ENCODE measurements at places on chromosomes 2 and 18. TPM values are rescaled to one million over a fixed set of nuclear protein-coding genes. Genes with fewer than 3 reads are reported as not detected.

Gene IAH1
- total RNA-seq: 32.4 TPM

GRCh38 chr2:108575132-108575966 is 41.1 kb downstream of the LIMS1 start:
- DNase-seq: no peak

DNA sequence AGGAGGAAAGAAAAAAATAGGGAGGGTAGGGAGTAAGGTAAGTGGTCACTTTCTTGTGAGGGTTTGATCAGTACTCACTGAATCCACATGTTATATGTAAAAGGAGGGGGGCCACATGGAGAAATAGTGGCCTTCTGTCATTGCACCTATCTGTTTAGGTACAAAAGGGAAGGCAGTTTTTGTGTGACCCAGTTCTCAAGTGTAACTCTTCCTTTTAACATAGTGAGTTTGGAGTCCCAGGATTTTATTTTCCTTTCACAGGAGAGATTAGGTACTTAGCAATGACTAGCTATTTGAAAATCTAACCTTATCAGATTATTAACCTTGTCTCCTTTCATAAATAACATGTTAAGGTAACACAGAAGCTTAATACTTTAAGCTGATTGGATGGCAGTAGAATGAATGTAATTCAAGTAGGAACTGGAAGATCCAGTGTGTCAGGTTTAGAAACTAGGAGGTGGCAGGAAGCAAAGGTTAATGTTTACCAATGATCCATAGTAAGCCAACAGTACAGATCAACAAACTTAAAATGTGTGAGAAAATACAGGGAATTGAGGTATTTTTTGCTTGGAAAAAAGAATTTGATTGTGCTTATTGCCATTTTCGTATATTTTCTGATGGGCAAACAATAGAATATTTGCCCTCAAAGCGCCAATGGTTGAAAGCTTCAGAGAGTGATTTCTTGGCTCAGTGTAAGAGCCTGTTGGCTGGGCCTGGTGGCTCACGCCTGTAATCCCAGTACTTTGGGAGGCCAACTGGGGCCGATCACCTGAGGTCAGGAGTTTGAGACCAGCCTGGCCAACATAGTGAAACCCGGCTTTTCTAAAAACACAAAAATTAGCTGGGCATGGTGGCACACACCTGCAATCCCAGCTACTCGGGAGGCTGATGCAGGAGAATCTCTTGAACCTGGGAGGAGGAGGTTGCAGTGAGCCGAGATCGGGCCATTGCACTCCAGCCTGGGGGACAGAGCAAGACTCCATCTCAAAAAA is 11.3 kb downstream of the HNMT start:
- DNase-seq: no peak

GRCh38 chr2:81195774-81196382 is 891.3 kb upstream of the LRRTM1 start:
- DNase-seq: no peak

- DNase-seq: no peak
These were observed 31.5 kb upstream of the INSIG2 start for GRCh38 chr2:118056801-118057200.

- no peak for DNase-seq
These were observed 5.6 kb downstream of the CROCC2 start for GRCh38 chr2:240911641-240912265.

GRCh38 chr18:23738151-23738550 is 48.9 kb downstream of the LAMA3 start:
- DNase-seq: no peak

DNA sequence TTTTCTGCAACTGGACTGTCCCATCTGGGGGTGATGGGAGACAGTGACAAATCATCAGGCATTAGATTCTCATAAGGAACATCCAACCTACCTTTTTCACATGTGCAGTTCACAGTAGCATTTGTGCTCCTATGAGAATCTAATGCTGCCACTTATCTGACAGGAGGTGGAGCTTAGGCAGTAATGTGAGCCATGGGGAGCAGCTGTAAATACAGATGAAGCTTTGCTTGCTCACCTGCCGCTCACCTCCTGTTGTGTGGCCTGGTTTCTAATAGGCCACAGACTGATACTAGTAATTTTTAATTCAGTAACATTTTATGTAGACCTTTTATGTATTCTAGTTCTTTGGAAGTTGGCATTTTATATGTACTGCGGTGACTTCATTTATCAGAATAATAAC is 180.1 kb upstream of the SPOPL start:
- no peak for DNase-seq

DNA sequence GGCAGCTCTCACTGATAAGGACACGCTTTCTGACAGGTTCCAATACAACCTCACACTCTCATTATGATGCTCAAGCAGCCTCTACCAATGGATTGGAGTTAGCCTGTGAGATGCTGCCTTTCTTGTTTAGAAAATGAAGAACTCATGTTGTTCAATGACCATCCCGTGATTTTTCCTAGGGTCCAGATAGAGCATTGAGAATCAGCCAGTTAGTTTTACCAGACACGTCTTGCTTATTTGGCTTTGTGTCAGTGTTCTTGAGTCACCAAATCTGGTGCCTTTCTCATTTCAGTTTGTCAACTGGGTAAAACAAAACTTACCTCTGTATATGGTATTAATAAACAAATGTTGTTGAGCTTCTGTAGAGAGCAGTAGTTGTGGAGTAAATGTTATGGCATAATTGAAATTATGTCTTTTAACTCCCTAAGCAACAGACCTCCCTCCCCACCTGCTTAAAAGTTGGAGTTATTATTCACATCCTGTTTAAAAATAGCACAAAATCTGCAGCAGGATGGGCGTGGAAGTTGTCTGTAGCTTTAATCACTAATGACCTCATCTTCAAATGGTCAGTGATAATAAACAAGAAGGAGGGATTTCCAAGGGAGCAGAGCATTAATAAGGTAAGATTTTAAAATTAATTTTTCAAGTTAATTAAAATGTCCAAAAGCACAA is 167.3 kb downstream of the HRH4 start:
- DNase-seq: no peak

Gene GEN1
- total RNA-seq: 21.9 TPM

Gene IL1F10
- total RNA-seq: not detected

- DNase-seq: no peak
These were observed 47.5 kb downstream of the PTGR3 start for GRCh38 chr18:75161256-75162028.

DNA sequence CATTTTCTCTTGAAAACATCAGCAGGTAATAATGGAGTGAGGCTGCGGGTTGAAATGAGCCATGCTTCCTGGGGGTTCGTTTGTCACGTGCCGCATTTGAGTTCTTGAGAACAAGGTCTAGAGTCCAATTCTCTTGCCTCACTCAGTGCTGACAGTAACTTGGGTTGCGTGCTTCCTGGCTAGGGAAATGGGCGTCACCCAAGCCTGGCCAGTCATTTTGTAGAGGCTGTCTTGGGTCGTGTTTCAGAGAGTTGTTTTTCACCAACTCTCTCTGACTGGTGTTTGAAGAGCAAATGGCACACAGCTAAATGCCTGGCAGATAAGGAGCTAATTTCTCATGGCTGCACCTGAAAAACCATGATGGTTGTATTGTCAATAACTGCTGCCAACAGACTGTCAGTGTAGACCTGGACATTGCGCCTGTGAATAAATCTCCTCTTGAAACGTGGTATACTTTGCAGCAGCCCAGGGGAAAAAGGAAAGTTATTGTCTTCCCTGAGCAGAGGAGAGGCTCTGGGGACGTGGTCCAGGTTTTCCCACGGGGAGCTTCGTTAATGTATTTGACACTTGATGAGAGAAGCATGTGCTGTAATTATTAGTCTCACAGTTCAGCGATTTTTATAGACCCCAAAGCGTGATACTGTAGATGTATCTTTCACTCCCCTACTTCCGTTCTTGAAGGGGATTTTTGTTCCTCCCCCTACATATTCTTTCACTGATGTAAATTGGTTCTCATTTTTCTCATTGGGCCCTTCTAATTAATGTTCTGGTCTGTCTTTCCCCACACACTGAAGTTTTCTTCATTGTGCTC is 196.0 kb downstream of the FHOD3 start:
- DNase-seq: no peak

Gene ELP2
- total RNA-seq: 94.6 TPM

Gene DSC1
- total RNA-seq: 1.6 TPM

Gene SERPINB11
- total RNA-seq: 1.4 TPM

GRCh38 chr2:56195563-56195962 is 11.8 kb downstream of the CCDC85A start:
- no peak for DNase-seq

DNA sequence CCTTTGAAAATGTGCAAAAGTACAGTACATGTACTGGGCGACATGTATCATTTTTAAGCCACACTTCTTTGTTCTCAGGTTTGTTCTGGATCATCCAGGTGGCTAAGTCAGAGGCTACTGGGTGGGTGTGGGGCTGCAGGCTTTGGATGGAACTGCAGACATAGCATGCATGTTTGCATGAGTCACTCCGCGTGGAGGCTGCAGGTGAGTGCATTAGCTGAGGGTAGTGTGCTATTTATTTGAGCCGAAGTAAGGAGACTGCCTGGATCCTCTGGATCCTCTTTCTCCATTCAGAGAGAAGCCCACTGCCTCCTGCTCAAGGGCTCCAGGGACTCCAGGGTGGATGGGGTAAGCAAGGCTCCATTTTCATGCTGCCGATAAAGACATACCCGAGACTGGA is 9.4 kb upstream of the NEURL3 start:
- DNase-seq: peak; percentile 34

Gene LBX2
- 2.8 TPM for total RNA-seq

Gene PAX3
- total RNA-seq: 66.7 TPM
